Activated CD4-positive, alpha-beta T cell treated with anti-CD3 and anti-CD28 coated beads for 1 hour (primary cell): ENCODE measurements at places on chromosomes 7 and 10.

GRCh38 chr10:31644931-31645633 is 283.5 kb downstream of the ARHGAP12 start:
- DNase-seq: no peak

DNA sequence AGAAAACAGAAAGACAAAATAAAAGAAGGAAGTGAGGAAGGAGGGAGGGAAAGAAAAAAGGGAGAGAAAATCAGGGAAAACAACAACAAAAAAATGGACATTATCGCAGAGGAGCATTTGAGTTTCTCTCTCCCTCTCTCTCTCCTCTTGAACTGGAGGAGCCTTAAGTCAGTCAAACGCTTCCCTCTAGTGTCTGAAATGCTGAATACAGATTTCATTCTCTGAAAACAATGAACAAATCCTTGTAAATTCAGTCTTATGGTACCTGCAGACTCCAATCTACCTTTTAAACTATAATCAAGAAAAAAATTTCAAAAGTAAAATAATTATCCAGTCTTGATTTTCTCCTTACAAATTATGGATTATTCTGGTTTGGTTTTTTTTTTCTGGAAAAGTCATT is 89.2 kb upstream of the PFKP start:
- no peak for DNase-seq

DNA sequence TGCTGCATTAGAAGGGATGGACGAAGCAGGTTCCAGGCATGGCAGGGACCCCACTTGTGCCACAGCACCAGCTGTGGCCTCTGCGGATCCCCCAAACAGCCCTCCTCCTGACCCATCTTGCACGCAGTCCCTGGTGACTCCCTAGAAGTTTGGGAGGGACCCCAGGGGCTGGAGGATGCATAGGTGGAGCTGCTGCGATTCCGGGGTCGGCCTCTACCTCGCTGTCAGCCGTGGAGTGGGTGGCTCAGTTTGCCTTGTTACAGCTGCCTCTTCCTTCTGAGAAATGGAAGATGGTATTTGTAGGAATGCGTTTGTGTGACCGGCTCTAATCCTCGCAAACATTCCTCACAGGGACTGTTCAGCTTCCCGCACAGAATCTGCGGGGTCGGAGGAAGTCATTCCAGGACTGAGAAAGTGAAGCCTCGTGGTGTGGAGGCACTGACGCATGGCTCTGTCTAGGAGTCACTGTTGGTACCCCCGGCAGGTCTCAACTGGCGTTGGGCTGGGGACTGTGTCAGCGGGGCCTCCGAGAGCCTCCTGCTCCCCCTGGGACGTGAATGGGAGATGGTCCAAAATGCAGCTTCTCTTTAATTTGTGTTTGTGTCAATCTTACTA is 17.5 kb downstream of the PWWP2B start:
- no peak for DNase-seq

- no peak for DNase-seq
Observed at GRCh38 chr7:75066521-75066920, 7.1 kb downstream of the RCC1L start.

GRCh38 chr10:44857363-44858016 is 53.6 kb upstream of the TMEM72 start:
- DNase-seq: peak; percentile 33

DNA sequence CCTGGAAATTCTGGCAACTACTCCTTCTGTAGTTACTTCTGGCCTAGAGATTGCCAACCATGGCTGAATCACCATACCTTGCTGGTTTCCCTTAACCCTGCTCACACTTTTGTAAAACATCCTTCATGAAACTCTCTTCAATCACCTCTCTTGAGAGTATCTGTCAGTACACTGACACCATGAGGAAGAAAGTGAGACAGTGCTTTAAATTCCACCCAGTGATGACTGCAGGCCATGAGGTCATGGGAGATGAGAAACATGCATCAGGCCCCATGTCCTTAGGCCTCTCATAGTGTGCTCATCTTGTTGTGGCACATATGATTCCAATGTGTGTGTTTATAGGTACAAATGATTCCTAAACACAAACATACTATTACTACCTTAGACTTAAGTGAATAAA is 24.6 kb upstream of the NAMPT start:
- no peak for DNase-seq

- no peak for DNase-seq
Observed at GRCh38 chr7:140093375-140093774, 30.6 kb upstream of the PARP12 start.

- DNase-seq: no peak
Observed at GRCh38 chr7:74271742-74272141, 17.5 kb upstream of the CLIP2 start.

DNA sequence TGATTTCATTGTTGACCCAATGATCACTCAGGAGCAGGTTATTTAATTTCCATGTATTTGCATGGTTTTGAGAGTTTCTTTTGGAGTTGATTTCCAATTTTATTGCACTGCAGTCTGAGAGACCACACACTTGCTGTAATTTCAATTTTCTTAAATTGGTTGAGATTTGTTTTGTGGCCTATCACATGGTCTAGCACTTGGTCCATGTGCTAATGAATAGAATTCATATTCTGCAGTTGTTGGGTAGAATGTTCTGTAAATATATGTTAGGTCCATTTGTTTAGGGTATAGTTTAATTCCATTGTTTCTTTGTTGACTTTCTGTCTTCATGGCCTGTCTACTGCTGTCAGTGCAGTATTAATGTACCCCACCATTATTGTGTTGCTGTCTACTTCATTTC is 36.3 kb upstream of the PPP1R9A start:
- DNase-seq: no peak

- DNase-seq: no peak
Observed at GRCh38 chr10:69876286-69876685, 74.6 kb downstream of the COL13A1 start.

DNA sequence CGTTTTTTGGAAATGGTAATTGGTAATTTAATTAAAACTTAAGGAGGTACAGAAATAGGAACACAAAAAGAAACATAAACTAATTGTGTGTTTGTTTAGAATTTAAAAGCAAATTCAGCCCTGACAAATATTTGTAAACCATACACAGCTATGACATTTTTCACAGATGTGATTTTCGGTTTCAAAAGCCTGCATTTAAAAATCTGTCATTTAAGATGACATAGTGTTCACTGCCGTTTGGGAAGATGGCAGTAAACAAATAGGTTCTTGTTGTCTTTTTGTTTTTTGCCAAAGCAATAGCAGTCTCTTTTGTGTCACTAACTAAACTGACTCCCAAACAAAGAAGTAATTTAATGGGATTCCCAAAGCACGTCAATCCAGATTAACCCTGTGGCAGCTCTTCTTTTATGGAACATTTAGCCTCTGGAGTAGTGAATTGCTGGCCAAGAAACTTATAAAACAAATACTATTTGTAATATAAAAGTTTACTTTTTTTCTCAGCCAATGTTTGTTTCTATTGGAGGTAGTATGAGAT is 697.6 kb downstream of the PHTF2 start:
- no peak for DNase-seq

- DNase-seq: no peak
Observed at GRCh38 chr10:131452926-131453720, 141.6 kb upstream of the TCERG1L start.

DNA sequence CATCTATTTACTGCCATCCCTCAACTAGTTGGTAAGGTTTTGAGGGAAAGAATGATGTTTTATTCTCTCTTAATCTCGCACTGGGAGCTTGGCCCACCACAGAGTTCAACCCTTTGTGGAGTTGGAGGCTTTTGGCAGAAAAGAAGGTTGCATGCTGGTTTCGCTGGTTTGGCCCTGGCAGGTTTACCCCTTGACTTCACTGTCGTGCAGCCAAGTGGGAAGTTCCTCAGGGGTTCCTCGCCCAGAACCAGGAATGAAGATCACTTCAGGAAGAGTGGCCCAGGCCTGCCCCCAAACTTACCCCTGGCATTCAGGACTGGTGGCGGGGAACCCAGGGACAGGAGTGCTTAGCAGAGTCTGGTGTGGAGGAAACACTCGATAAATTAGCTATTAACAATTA is 103.1 kb upstream of the LYZL2 start:
- DNase-seq: no peak

- no peak for DNase-seq
Observed at GRCh38 chr10:88427024-88427423, 156.1 kb downstream of the RNLS start.

DNA sequence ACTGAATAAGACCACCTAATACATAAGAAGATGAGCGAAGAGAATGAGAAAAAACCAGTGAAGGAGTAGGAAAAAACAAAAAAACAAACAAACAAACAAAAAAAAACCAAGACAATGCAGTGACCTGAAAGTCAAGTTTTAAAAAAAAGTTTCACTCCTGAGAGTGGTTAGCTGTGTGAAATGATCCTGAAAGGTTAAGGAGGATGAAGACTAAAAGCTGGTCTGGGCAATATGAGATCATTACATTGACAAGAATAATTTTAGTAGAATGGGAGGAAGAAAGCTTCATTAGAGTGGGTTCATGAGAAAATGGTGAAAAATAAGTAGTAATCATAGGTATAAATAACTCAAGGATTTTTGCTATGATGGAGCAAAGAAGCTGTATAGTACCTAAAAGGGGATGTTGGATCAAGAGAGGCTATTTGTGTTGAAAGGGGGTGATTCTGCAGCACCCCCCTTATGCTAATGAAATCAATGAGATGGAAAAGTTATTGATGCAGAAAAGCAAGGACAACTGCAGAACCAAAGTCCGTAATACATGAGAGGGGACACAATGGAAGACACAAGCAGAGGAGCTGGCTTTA is 80.2 kb downstream of the KMT2C start:
- DNase-seq: no peak

DNA sequence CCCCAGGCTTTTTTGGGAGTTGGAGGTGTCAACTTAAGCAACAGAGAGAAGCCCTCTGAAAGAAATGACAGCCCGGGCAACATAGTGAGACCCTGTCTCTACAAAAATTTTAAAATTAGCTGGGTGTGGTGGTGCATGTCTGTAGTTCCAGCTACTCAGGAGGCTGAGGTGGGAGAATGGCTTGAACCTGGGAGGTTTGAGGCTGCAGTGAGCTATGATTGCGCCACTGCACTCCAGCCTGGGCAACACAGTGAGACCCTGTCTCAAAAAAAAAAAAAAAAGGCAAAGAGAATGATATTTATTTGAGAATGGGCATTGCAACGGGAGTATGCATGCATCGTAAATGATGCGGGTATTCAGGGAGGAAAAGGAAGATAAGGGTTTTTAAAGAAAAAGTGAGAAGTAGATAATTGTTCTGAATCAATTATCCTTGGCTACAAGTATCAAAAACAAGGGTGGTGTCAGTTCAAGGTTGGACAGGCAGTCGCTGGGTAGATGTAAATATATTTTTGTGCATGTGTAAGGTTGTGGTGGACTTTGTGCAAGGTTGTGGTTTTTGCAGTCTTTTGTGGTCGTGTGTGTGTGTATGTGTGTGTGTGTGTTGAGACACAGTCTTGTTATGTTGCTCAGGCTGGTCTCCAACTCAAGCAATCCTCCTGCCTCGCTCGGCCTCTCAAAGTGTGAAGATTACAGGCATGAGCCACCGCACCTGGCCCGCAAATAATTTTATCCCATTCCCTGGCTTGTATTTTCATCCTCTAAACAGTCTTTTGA is 65.6 kb downstream of the COL26A1 start:
- DNase-seq: no peak

- DNase-seq: no peak
Observed at GRCh38 chr7:119397156-119397555, 875.8 kb upstream of the KCND2 start.

DNA sequence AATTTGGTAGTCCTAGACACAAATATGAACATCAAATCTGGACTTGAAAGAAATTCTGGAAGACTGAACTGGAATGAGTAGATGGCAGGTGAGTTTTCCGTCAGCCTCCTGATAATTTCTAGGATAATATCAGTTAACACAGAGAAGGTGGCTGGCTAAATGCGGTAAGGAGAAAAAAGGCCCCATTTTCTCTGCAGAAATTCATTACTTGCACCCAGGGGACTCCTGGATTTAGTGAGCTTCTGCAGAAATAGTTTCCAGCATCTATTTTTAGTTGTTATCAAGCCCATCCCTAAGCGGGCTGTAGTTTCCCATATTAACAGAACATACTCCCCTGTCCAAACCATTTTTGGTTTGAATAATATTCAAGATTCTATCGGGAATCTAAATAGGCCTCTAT is 181.9 kb upstream of the TCERG1L start:
- no peak for DNase-seq

DNA sequence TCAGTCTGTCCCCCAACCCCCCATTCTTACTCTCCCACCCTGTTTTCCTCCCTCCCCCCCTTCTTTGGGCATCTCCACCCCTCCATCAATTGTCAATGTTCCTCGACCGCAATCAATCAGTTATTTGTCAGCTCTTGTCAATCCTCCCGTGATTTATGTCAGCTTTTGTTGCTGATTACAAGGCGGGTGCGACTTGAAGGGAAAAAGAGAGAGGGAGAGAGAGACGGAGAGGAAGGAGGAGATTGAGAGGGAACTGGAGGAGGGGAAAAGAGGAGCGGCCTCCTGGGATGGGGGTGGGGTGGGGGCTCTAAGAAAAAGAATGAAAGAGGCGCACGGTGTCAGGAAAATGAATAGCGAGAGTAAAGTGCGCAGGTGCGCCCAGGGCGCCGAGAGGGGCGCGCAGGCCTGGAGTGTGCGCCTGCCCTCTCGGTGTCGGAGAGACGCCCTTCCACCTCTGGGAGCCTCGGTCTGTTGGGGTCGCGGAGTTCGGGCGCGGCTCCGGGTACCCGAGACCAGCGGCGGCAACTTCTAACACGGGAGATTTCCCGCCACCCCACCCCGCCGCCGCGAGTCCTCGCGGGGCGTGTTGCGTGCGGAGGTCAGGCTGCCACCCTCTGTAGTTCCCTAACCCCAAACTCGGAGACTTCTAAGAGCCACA is 1.1 kb upstream of the ZNF503 start:
- no peak for DNase-seq

DNA sequence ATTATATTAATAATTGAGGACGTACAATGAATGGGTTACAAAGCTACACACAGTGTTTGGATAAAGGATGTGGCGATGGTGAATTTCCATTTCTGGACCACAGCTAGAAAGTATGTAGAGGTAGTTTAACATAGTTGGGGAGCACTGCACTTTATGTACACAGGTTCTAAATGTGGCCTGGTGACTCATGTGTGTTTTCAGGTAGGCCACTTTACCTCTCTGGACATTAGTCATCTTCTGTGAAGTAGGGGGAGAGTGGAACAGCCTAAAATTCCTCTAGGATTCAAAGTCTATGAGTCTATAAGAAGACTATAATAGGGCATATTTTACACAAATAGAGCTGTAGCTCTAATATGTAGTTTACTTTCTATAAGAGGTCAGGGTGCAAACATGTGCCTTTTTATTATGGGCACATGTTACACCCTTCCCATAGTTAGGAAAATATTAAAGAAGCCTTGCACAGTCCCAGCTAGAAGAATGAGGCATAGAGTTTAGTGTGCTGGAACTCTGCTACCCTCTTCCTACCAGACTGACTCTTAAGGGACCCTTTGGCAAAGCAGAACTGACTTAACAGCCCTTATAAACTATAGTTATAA is 594.9 kb downstream of the LRMDA start:
- DNase-seq: no peak

DNA sequence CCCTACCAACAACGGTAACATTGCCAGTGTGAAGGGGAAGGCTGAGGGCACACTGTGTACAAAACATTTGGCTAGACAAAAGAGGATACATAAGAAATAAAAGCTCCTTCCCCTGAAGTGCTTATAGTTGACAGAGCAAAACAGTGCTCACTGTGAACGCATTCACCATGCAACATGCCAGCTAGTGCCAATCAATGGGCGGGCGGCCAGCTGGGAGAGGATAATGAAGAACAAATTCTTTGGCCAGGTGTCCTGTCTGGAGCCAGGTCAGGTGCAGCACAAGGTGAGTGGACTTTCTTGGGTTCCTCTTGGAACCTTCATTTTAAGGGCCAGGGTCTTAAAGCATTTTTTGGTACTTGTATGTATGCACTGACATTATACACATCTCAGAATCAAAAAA is 106.1 kb downstream of the ICA1 start:
- no peak for DNase-seq

GRCh38 chr7:158299607-158300006 is 288.0 kb downstream of the PTPRN2 start:
- no peak for DNase-seq
